ENCODE measurements at places on chromosomes 1 and 21.

GRCh38 chr1:205074513-205074912, 9.7 kb downstream of the TMEM81 start:
- DNase-seq: peak; percentile 84

DNA sequence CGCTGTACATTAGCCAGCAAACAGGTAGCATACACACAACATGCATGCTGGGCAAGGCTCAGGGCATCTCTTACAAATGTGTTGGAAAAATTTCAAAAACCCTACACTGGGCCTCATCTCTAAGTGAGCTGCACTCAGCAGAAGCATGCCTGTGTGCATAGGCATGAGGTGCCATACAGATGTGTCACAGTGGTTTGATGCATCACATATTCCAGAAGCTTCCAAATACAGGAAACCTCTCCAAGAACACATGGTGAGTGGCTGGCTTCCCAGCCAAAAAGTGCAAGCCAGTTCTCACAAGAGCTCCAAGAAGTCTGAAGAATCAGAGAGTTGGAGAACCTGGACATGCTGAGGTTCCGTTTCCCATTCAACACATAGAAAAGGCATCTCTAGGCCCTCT, 58.3 kb downstream of the CD46 start:
- peak; percentile 58 for DNase-seq

DNA sequence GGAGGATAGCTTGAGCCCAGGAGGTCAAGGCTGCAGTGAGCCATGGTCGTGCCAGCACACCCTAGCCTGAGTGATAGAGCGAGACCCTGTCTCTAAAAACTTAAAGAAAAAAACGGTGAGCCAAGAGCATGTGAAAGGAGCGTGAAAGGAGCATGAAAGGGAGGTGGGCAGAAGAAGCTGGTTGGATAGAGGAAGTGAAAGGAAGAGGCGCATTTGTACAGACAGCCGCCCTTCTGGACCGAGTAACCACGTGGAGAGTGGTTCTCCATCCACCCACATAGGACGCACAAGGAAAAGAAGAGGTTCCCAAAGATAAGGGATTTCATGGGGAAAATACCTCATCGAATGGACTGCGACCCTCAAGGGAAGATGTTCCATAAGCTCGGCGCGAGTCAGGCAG, 60.4 kb upstream of the IFNAR2 start:
- DNase-seq: no peak

DNA sequence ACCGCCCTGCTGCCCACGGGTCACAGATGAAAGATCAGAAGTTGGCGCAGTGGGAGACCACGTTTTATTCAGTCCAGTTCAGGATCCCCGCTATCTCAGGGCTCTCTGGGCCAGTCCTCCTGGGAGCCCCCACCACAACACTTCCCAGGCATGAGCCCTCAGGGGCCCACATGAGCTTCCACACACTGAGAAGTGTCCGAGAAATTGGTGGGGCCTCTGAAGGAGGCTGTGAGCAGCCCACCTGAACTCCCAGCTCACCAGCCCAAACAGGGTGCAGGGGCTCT, 12.1 kb downstream of the TRIM46 start:
- DNase-seq: no peak

DNA sequence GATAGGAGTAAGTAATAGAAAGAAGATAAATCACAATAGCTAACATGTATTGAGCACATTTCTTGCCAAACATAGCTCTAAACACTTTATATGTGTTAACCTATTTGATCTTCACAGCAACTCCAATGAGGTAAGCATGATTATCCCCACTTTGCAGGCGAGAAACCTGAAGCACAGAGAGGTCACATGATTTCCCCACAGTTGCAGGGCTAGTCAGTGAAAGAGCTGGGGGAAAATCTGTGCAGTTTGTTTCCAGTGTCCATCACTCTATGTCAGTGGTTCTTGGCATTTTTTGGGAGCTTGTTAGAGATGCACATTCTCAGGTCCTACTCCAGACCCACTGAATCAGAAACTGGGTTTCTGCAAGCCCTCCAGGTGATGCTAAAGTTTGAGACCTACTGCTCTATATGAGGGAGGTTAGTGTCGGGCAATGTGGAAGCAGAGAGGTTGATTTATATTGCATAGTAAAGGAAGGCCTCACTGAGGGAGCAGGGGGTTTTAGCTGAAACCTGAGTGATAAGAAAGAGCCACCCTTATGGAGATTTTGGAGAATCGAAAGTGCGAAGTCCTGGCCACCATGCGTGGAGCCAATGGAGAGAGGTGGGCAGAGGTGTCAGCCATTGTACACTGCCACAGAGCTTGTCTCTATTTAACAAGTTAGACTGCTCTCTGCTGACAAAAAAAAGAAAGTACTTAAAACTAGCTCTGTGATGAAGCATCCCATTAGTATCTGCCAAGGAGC, 20.9 kb downstream of the MCOLN3 start:
- no peak for DNase-seq

DNA sequence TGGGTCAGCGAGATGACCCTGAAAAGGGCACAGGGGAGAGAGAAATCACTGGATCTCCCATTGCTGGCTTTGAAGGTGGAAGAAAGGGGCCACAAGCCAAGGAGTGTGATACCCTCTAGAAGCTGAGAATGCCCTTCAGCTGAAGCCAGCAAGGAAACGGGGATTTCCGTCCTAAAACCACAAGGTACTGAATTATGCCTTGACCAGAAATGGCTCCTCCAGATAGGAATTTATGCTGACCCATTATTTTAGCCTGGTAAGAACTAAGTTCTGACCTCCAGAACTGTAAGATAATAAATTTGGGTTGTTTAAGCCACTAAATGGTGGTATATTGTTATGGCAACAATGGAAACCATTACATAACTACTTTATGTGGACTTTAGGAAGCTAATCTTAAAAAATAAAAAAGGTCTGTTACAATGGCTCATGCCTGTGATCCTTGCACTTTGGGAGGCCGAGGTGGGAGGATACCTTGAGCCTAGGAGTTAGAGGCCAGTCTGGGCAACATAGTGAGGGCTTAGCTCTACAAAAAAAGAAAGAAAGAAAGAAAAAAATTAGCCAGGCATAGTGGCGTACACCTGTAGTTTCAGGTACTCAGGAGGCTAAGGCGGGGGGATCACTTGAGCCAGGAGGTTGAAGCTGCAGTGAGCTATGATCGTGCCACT, 3.6 kb upstream of the H6PD start:
- DNase-seq: no peak
